ENCODE measurements at places on chromosomes 16 and 17.
A peak's percentile ranks its signal among the peaks of the same experiment; 100 is the strongest.

DNA sequence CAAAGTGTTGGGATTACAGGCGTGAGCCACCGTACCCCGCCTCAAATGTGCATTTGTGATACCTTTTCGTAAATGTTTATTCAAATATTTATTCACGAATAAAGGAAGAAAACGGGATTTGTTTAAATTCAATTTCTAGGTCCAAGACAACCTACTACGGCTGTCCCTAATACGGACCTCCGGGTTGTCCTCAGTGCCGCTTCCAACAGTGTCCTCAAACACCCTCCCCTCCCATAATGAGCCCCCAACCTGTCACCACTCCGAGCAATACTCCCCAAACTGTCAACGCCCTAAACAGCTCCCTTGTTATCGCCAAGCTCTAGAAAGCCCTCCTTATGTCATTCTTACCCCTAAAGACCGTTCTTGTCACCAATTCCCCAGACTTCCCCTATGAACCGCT is 539 bp upstream of the GABARAPL2 start:
- DNase-seq: no peak

DNA sequence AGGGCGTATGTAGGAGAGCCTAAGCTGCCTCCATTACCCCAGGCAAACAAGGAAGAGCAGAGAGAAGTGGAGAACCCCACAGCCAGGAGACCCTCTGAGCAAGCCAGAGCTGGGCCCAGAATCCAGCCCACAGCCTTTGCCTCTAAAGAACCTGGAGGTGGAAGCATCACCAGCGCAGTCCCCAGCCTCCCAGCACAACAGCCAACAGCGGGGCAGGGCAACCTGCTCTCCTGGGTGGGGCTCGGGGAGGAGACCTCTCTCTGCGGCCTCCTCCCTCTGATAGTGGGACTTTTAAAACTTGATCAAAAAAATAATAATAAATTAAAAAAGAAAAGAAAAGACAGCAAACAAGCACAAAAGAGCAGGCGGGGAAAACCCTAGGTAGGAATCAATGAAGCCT is 45.9 kb downstream of the AXIN2 start:
- no peak for DNase-seq

- DNase-seq: no peak
Observed at GRCh38 chr16:50694206-50694605, 800 bp downstream of the NOD2 start.

- DNase-seq: peak; percentile 60
Observed at GRCh38 chr17:82424001-82424862, 5.8 kb upstream of the OGFOD3 start.

DNA sequence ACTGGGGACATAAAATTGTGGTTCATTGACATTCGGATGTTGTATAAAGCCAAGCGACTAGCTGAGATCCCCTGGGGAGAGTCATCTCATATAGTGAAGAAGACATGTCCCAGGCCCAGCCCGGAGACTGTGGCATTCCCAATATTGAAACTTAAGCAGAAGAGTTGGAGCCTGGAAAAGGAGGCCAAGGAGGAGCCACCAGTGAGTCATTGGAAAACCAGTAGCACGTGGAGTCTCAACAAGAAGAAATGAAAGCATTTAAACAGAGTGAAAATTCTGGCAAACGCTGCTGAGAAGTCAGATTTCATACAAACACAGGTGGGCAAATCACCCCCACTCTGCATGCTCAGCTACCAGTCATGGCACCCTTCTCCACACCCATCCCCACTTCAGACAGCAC is 9.4 kb upstream of the ELAC2 start:
- no peak for DNase-seq
